AG04450 (cell line): ENCODE measurements at places on chromosomes 7 and 10.

DNA sequence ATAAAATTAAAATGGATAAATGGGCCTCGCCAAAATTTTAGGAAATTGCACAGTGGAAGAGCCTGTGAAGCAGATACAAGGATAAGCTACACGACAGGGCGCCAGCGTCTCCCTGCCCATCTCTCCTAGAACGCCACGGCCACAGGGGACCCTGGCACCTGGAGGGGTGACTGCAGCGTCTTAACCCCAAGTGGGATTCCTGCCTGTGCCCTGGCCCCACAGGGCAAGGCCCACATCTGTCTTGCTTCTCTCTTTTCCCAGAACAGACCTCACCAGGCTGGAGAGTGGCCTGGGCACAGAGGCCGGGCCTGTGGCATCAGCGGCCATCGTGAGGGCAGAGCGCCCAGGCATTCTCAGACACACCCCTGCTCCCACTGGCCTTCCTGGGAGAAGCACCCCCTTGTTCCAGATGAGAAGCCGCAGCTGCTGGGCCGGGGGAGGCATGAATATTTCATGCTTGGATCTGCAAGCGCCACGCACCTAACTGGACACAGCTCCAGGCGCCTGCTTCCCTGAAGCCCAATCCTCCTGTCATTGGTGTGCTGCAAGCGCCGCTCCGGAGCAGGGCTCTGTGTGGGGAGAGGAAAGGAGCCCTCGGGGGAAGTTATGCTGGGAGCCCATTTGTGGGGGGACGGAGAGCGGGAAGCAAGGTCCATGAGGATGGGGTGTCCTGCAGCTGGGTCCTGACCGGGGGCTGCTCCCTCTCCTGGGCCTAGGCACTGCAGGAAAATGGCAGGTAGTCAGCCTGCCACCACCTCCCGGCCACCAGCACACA is 153.5 kb downstream of the ELFN1 start:
- DNase-seq: no peak

DNA sequence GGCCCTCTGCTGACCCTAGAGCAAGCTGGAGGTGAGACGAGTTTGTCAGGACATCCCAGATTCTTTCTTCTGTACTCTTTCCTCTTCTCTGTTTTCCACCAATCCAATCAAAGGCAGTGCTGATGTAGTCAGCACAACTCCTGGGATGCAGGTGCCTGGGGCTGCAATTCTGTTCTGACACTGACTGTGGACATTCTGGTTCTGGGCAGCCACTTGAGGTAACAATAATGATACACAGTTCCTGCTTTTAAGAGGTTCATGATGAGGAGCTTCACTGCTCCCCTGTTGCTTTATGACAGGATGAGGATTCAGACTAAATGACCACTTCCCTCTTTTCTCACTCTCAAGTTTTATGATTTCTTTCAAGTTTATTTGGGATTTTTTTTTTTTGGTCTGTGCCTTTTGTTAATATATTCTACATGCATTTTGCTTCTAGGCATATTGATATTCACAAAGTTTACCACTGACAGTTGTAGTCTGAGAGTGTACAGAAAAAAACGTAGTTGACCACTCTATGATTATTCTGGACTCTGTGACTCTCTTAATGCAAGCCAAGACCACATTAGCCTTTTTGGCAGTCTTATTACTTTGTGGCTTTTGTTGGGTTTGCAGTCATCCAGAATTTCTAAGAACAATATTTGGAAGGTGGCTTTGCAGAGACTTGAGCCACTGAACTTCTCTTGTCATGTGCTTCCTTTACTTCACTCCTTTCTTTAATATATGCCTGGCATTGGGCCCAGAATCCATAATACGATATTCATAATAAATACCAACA is 247.6 kb downstream of the AUTS2 start:
- DNase-seq: no peak

GRCh38 chr10:85767891-85768290 is 598.7 kb downstream of the GRID1 start:
- no peak for DNase-seq

DNA sequence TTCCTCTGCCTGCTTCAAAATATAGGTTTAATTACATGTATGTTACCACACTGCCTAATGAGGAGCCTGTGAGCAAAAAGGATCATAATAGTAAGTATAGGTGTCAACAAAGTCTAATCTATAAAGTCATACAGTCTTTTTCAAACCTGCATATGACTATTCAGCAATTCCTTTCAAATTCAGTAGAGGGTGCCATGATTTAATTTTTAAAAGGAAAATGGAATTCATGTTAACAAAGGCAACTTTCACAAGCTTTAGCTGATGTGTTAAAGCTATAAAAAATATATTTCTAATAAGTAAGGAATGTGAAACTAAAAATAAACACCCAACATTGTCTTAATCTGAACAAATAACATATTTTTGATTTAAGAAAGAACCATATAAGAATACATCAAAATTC is 52.1 kb downstream of the MPP7 start:
- no peak for DNase-seq

GRCh38 chr10:7248585-7249164 is 162.2 kb downstream of the SFMBT2 start:
- no peak for DNase-seq

GRCh38 chr10:10804998-10805740 is 212.5 kb upstream of the CELF2 start:
- DNase-seq: no peak

DNA sequence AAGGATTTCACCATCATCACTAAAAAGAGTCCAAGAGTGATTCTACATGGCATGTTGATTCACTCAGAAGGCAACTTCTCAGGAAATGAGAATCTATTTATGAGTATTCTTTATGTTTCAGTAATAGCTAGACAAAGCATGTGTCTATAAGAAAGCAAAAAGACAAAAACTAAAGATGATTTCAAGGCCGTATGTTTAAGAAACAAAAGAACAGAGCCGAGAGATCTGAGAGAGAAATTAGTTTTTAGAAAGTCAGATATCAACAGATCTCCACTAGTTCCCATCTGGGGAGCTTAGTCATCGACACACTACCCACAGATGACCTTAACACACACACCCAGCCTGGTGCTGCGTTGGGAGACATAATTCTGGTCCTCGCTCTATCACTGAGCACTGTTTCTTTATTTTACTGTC is 21.0 kb downstream of the PIP4K2A start:
- DNase-seq: no peak

GRCh38 chr7:47647181-47647917 is 65.4 kb upstream of the TNS3 start:
- no peak for DNase-seq

DNA sequence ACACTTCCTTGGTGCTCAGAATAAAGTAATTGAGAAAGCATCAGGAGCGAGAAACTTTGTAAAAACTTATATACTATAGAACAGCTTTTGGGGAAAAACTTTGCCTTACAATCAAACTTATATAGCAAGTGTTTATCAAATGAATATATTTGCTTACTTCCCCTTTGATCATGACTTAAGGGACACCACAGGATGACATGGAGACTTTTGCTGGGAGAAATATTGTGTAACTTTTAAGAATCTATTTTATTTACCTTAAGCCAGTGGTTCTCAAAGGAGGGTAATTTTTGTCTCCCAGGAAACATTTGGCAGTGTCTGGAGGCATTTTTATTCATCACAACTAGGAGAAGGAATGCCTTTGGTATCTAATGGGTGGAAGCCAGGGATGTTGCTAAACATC is 173.8 kb upstream of the HABP2 start:
- DNase-seq: no peak

- DNase-seq: no peak
These were observed 75.9 kb downstream of the CCNY start for GRCh38 chr10:35412003-35412723.

DNA sequence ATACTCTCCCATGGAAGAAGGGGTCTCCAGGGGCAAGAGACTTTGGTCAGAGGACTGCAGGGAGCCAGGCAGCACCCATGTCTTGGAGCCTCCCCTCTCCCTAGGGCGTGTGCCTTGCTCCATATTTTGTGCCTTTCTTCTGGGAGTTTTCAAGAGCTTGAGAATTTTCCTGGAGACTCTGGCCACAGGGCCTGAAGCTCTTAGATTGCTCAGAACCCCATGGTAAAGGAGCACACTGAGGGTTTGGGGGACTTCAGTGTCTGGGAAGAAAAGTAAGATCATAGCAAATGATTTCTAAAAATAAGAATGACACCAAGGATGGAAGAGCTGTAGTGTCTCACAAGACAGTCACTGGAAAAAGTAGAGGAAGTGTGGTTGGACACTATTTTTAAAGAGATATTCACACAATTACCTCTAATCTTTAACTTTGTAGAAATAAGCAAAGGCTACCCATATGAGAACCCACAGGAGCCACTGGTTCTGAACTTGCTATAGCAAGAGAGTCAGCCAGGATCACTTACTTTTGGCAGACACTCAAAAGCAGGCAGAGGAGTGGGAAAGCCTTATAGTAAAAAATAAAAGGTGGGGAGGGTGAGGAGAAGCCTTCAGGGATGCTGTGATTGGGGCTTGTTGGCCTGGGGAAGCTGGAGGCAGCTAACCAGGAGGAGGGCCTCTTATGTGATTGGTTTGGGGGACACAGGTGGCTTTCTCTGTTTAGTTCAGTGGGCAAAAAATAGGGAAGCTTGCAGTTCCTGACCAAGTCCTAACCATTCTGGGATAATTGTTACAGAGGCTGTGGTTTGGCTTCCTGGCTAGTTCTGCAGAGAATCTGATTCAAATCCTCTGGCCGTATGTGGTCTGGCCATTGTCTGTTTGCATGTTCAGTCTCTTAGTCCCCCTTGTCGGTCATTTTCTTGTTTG is 5.1 kb upstream of the CSGALNACT2 start:
- no peak for DNase-seq

- DNase-seq: no peak
These were observed 191.8 kb downstream of the ZMYND11 start for GRCh38 chr10:326894-327635.

DNA sequence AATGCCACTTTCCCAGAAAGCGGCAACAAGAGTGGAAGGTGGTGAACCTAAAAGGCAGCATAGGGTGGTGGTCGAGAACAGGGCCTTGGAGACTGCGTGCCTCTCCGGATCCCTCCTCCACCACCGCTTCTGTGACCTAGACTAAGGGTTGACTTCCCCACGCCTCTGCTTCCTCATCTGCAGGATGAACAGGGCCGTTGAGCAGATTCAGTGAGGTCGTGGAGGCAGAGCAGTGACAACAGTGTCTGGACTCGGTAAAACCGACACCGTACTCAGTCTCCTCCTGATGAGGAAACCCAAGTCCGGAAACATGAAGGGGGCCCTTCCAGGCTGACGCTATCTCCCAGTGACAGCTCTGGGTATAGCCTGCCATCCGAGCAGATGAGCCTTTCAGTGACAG is 162.6 kb downstream of the CELF2 start:
- no peak for DNase-seq
